ENCODE measurements at places on chromosomes 16 and 17. TPM values are rescaled to one million over a fixed set of nuclear protein-coding genes. Genes with fewer than 3 reads are reported as not detected.

DNA sequence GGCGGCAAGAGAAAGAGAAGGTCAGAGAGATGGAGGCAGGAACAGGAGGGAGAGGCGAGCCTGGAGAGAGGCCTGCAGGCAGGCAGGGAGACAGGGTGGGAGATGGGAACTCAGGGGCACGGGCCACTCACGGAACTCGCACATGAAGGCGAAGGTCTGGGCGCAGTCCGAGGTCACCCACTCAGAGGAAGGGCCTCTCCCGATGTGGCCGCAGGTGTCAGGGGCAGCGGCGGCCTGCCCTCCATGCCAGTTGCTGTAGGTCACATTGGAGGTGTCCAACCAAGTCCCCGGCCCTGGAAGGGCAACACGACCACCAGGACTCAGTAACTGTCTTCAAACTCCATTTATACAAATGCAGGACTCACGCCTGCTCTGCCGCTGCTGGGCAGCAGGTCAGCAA lies 22.4 kb upstream of the BCO1 start:
- H3K36me3 ChIP-seq, result no peaks in the 10 kb centered on the region
- H3K4me1 ChIP-seq, result no peaks in the 10 kb centered on the region

GRCh38 chr16:63830061-63830460 lies 1291.8 kb downstream of the CDH11 start:
- H3K27ac ChIP-seq, result no peak overlapping the region
- no peak overlapping the region for H3K4me3 ChIP-seq
- no peak for DNase-seq
- H3K27me3 ChIP-seq, result no peaks in the 10 kb centered on the region

DNA sequence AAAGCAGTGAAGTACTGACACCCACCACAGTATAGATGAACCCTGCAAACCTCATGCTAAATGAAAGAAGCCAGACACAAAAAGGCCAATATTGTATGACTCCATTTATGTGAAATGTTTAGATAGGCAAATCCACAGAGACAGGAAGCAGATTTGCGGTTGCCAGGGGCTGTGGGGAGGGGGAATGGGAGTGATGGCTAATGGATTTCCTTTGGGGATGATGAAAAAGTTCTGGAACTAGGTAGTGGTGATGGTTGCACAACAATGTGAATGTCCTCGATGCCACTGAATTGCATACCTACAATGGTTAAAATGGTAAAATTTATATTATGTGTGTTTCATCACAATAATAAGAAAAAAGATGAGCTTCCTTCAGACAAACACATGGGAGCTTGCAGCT lies 28.4 kb upstream of the WFIKKN2 start:
- no peak overlapping the region for H3K27ac ChIP-seq
- no peak for DNase-seq
- H3K4me1 ChIP-seq, result no peaks in the 10 kb centered on the region
- no peaks in the 10 kb centered on the region for H3K36me3 ChIP-seq

GRCh38 chr17:4594931-4595684 lies 10.8 kb downstream of the SMTNL2 start:
- no peaks in the 10 kb centered on the region for H3K4me1 ChIP-seq
- no peak for DNase-seq
- no peak overlapping the region for H3K4me3 ChIP-seq
- peaks cover 4% of the 10 kb centered on the region for H3K27me3 ChIP-seq
- H3K36me3 ChIP-seq, result no peaks in the 10 kb centered on the region

DNA sequence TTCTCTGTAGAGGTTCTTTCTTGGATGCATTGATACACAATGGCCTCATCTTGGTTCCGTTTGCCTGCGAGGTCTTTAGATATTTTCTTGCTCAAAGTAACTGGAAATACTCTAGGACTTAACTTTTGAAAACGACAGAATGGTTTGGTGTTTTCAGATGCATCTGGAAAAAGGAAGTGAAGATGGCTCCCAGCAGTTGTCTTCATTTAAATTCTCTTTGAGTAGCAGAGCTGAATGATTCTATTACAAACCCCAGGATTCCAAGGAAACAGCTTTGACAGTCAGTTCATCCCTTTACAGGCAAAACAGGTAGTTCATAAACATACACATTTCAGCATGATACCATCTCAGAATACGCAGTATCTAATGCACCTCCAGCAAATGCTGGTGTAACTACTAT lies 54.8 kb downstream of the PSMD12 start:
- no peaks in the 10 kb centered on the region for H3K36me3 ChIP-seq
- peaks cover 7% of the 10 kb centered on the region for H3K4me1 ChIP-seq
- no peak for DNase-seq
- no peak overlapping the region for H3K27ac ChIP-seq
- no peaks in the 10 kb centered on the region for H3K27me3 ChIP-seq

GRCh38 chr17:37081287-37081686 lies 132.5 kb downstream of the AATF start:
- no peaks in the 10 kb centered on the region for H3K27me3 ChIP-seq
- no peak overlapping the region for H3K4me3 ChIP-seq
- no peak overlapping the region for H3K27ac ChIP-seq

DNA sequence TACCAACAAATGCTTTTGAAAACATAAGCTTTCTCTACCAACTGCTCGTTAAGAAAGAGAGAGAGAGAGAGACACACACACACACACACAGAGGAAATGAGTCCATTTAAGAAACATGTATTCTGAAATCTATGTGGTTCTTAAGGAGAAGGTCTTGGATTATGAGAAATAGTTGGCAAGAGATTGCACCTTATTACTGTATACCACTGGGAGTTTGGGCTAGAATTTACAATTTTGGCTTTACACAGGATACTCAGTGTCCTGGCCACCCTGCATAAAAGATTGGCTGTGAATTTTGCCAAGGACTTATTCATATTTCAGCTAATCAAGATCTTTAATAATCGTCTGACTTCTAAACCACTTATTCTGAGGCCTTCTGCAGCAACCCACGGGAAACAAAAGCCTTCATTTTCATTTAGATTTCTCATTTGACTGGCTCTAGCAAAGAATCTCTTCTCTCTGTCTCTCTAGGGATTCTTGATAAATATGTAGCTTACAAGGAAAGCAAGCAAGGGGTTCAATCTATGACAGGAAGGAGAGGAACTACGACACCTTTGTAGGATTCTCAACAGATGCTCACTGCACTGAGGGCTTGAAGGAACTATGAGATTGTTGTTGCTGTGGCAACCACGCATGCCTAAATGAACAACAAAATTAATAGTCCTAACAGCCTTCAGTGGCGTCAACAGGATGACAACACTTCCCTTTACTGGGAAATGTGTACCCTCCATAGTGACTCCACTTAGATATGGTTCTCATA lies 75.3 kb upstream of the GNAO1 start:
- DNase-seq, result no peak
- H3K36me3 ChIP-seq, result no peaks in the 10 kb centered on the region
- no peaks in the 10 kb centered on the region for H3K27me3 ChIP-seq
- no peak overlapping the region for H3K27ac ChIP-seq

- no peak overlapping the region for H3K27ac ChIP-seq
- H3K4me1 ChIP-seq, result peaks cover 8% of the 10 kb centered on the region
- H3K27me3 ChIP-seq, result no peaks in the 10 kb centered on the region
- H3K4me3 ChIP-seq, result no peak overlapping the region
- peaks cover 34% of the 10 kb centered on the region for H3K36me3 ChIP-seq
- no peak for DNase-seq
These were observed 3.3 kb downstream of the ATXN2L start for GRCh38 chr16:28826141-28826540.

DNA sequence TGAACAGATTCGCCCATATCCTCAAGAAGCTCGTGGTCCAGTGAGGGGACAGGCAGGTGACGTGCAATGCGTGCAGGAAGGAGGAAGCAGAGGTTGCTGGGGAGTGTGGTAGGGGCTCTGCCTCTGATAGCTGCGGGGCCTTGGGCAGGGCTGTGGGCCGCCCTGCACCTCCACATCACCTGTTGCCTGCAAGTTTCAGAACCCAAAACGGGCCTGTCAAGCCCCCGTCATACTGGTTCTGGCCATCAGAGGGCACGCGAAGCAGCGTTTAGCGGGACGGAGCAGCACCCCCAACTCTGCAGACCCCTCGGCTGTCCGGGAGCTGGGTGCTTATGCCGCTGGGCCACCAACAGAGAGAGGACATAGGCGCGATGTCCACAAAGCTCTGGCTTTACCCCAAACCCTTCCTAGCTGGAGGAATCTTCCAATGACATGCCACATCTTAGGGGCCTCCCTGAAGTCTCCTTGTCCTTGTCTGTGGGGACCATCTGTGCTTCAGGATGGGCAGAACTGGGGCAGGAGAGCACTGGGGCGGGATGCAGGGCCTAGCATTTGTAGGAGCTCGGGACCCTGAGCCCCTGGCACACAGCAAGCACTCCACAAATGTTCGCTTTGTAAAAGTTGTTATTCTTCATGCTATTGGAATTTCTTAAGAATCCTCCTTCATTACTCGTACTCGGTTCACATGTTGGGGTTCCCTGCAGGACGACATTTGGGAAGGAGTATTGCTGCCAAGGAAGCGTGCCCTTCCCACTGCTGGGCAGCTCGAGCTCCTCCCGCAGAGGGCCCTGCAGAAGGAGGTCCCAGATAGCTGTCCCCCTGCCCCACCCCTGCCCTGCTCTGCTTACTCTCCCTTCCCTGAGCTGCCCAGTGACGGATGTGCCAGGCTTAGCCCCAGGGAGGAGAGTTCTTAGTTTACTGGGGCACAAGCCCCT lies 64.3 kb downstream of the CNGB1 start:
- H3K36me3 ChIP-seq, result no peaks in the 10 kb centered on the region
- H3K4me1 ChIP-seq, result no peaks in the 10 kb centered on the region
- no peak for DNase-seq
- H3K27ac ChIP-seq, result no peak overlapping the region

- no peak overlapping the region for H3K27ac ChIP-seq
- no peaks in the 10 kb centered on the region for H3K36me3 ChIP-seq
- DNase-seq, result no peak
- H3K4me3 ChIP-seq, result no peak overlapping the region
- H3K4me1 ChIP-seq, result peaks cover 2% of the 10 kb centered on the region
These were observed 5.0 kb downstream of the EVPLL start for GRCh38 chr17:18382441-18383078.

GRCh38 chr17:66952031-66952524 lies 12.4 kb upstream of the CACNG4 start:
- H3K4me3 ChIP-seq, result no peak overlapping the region
- H3K4me1 ChIP-seq, result peaks cover 15% of the 10 kb centered on the region
- no peaks in the 10 kb centered on the region for H3K36me3 ChIP-seq
- DNase-seq, result no peak

DNA sequence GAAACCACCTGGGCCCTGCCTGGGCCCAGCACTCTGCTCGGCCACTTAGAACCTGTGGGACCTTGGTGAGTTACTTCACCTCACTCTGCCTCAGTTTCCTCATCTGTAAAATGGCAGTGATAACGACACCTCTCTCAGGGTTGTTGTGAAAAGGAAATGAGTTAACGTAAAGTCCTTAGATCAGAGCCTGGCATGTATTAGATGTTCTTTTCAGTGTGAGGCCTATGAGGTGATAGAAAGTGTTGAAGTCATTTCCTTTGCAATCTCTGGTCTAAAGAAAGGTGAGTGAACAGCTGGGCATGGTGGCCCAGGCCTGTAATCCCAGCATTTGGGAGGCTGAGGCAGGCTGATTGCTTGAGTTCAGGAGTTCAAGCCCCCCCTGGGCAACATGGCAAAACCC lies 51.7 kb upstream of the LGALS9 start:
- peaks cover 30% of the 10 kb centered on the region for H3K4me1 ChIP-seq
- no peaks in the 10 kb centered on the region for H3K27me3 ChIP-seq
- no peak overlapping the region for H3K4me3 ChIP-seq
- no peak for DNase-seq
- H3K36me3 ChIP-seq, result no peaks in the 10 kb centered on the region

DNA sequence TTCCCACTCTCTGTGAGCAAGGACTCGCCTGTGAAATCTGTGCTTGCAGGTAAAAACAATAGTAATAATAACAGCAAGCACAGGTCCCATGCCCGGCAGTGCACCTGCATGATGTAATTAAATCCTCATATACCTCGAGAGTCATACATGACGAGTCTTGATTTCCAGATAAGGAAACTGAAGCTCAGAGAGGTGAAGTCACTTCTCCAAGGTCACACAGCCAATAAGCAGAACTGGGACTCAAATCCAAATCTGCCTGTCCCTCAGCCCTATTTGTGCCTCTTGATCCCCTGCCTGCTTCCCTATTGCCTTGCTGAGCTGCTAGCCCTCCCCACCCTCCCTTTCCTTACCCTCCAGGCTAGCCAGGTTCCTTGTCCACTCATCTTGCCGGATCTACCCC lies 38.0 kb upstream of the CPNE2 start:
- H3K27ac ChIP-seq, result no peak overlapping the region
- no peak overlapping the region for H3K4me3 ChIP-seq
- no peak for DNase-seq
- peaks cover 20% of the 10 kb centered on the region for H3K36me3 ChIP-seq

- H3K27ac ChIP-seq, result no peak overlapping the region
- no peak overlapping the region for H3K4me3 ChIP-seq
- no peaks in the 10 kb centered on the region for H3K36me3 ChIP-seq
- no peak for DNase-seq
- H3K27me3 ChIP-seq, result no peaks in the 10 kb centered on the region
These were observed 151.3 kb downstream of the C16orf95 start for GRCh38 chr16:87165885-87166284.

- H3K27me3 ChIP-seq, result no peaks in the 10 kb centered on the region
- DNase-seq, result no peak
- peaks cover 2% of the 10 kb centered on the region for H3K36me3 ChIP-seq
- no peak overlapping the region for H3K4me3 ChIP-seq
- H3K4me1 ChIP-seq, result no peaks in the 10 kb centered on the region
- no peak overlapping the region for H3K27ac ChIP-seq
These were observed 56.6 kb downstream of the DUSP14 start for GRCh38 chr17:37546302-37546701.

- H3K4me3 ChIP-seq, result no peak overlapping the region
- H3K36me3 ChIP-seq, result no peaks in the 10 kb centered on the region
- peak; percentile 25 for DNase-seq
- no peak overlapping the region for H3K27ac ChIP-seq
- peaks cover 5% of the 10 kb centered on the region for H3K4me1 ChIP-seq
These were observed 14.8 kb upstream of the MARVELD3 start for GRCh38 chr16:71610936-71611871.

Gene NKD1
- 0.49 TPM for total RNA-seq

Gene GPRC5B
- total RNA-seq, result 0.32 TPM

Gene RCVRN
- total RNA-seq, result 0.13 TPM

Gene KRT28
- not detected for total RNA-seq

Gene MYH10
- total RNA-seq, result 2.6 TPM

Gene HLF
- total RNA-seq, result 0.26 TPM

All from GM12878 (cell line).